Spinal cord (tissue), 10 donors: ENCODE measurements at places on chromosomes 3 and 15.

GRCh38 chr3:41711651-41712050, 250.3 kb downstream of the ULK4 start:
- DNase-seq, result no peak

DNA sequence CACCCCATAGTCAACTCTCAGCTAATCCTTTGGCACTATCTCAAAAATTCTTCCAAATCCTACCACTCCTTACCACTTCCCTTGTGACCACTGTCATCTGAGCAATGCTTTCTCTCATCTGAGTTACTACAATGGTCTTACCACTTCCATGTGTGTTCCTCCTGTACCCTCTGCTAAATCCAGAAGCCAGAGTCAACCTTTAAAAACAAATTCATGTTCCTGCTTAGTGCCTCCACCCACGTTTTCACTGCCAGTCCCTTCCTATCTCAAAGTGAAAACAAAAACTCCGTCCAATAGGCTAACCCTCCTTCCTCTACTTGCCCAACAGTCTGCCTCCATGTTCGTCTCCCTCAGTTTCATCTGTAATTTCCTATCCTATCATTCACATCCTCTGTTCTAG, 109.0 kb downstream of the ADAMTS9 start:
- no peak for DNase-seq

GRCh38 chr3:114829783-114830182, 317.3 kb downstream of the ZBTB20 start:
- DNase-seq, result no peak

GRCh38 chr3:197368821-197369220, 70.4 kb upstream of the DLG1 start:
- DNase-seq, result no peak

DNA sequence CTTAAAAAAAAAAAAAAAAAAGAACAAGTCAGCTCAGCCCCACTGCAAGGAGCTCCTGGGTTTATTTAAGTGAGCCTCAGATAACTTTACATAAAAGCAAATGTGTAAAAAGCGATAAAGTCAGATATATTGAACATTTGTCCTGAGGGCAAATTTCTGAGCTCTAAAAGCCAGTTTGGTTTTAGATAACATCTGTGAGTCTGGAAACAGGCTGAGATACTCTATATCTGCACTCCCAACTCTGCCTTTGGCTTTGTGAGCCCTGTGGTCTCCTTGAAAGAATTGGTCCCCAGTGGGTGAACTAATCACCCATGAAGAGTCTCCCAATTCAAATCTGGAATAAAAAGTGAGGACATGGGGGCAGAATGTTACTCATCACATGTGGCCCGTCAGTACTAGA, 104.6 kb downstream of the APBA2 start:
- DNase-seq, result no peak

DNA sequence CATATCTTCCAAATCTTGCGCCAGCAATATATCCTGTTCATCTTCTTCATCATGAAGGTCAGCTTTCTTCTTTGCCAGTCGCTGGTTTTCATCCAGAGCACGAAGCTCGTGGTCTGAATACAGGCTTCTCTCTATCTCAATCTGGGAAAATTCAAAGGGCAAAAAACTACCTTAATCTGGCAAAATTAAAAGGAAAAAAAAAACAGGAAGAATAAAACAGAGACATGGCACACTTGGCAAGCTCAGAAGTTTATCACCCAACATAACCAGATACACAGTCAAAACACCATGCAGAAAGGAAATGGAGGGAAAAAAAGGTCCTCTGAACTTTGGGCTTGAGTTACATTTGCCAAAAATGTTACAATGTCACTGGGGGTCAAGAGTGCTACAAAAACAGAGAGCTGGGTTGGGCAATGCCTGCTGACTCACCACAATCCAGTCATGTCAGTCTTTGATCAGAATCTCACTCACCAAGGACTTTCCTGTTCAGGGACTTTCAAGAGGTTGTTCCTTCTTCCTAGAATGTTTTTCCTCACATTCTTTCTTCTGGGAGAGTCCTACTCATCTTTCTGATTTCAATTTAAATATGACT, 1.5 kb downstream of the MRPL46 start:
- DNase-seq, result no peak

GRCh38 chr3:152629363-152630122, 205.4 kb upstream of the P2RY1 start:
- no peak for DNase-seq

GRCh38 chr3:114293838-114294535, at the start of gene TIGIT:
TSS of gene TIGIT (plus strand) at chr3:114294028. CDS start at chr3:114294062, 34 bp downstream.
- no peak for DNase-seq

GRCh38 chr3:16841904-16842271, 42.9 kb upstream of the PLCL2 start:
- peak; percentile 11 for DNase-seq

GRCh38 chr3:184942735-184943134, 130.8 kb downstream of the VPS8 start:
- DNase-seq, result no peak

- DNase-seq, result no peak
Measured at GRCh38 chr3:44061961-44062360, 179.7 kb upstream of the TOPAZ1 start.

GRCh38 chr3:143445118-143445517, 325.5 kb downstream of the CHST2 start:
- no peak for DNase-seq

- no peak for DNase-seq
Measured at GRCh38 chr15:52071570-52071969, 41.0 kb downstream of the BCL2L10 start.

DNA sequence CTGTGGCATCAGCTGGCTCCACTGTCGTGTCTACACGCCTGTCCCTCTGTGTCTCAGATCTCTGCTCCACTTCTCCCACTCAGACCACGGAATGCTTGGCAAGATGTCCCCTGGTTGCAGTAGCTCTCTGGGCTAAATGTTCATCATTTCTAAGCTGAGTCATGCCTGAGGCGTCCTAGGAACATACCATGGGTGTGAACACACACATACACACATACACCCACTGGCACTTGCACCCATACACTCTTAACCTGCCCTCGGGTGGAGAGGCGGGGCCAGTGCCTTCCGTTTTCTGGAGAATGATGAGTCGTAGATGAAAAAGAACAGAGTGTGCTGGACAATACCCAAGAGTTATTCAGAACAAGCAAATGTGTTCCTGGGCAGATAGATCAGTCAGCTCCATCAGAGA, 72.4 kb downstream of the SENP2 start:
- DNase-seq, result no peak

DNA sequence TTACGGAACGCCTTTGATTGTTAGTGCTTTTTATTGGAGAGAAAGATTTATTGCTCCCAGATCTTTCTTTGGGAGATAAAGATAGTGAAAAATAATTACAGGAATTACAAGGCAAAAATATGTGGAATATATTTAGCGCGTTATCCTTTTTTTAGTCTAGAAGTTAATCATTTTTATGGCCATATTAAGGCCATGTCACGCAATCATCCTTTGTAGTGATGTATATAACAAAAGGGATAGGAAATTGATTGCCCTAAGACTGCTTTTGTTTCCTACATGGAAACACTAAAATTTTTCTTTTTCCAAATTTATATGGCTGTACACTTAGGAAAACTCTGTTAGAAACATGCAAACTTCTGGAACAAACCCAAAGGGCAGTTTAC, 1.5 kb downstream of the TRPC1 start:
- DNase-seq, result no peak

DNA sequence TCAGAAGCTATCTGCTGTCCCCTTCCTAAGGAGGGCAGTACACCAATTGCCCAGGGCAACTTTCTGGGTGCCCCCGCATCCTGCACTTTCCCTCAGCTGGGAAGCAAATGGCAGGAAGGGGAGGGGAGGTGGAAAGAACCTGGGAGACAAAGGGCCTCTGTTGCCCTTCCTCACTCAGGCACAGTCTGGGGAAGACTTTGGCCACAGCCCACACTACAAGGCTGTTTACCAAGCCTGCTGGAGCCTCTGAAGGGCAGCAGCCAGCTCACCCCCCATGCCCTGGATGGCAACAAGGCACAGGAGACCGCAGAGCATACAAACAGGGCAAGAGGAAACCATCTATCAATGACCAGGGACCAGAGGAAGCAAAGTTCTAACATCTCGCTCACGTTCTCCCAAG, 42.4 kb downstream of the ARRDC4 start:
- DNase-seq, result no peak

GRCh38 chr3:45535665-45536064, 58.9 kb upstream of the LIMD1 start:
- DNase-seq, result no peak

GRCh38 chr3:89113893-89114840, 6.7 kb downstream of the EPHA3 start:
- peak; percentile 69 for DNase-seq

GRCh38 chr3:134482622-134483021, 3.2 kb downstream of the ANAPC13 start:
- DNase-seq, result no peak

- no peak for DNase-seq
Measured at GRCh38 chr3:174387736-174388135, 471.4 kb upstream of the NAALADL2 start.
